Activated naive CD4-positive, alpha-beta T cell treated with anti-CD3 and anti-CD28 coated beads for 36 hours (primary cell): ENCODE measurements at places on chromosomes 4 and X. TPM values are rescaled to one million over a fixed set of nuclear protein-coding genes. Genes with fewer than 3 reads are reported as not detected.

DNA sequence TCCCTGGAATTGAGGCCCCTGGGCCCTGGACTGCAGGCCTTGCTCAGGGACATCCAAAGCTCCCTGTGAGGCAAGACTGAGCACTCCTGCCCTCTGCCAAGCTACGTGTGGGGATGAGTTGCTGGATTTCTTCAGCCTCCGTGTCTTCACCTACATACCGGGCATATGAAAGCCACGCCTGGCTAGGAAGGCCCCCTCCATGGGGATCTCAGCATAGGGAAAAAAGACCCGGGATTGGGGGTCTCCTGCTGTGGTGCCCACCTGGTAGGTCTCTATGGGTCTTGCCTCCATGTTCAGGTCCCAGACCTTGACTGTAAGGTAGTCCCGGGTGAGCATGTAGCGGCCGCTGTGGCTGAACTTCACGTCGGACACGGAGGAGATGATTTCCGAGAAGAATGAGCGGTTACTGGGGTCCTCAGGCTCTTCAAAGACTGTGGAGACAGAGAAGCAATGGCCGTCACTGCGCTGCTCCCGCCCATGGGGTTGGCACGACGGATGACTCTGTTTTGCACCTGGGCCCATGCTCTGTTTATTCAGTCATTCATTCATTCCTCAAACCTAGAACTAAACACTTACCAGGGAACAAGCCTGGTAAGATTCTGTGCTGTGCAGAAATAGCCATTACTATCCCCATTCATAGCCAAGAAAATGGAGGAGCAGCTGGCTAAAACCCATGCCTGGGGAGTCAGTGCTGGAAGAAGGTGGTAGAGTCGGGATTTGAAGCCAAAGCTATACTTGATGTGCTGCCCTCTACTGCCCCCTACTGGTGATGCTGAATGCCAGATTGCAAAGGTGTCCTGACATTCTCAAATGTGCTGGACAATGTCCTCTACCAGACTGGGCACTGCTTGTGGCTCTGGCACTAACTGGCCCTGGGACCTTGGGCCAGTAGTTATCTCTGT is 63.9 kb downstream of the WFS1 start:
- peak; percentile 43 for DNase-seq

- no peak for DNase-seq
Observed at GRCh38 chr4:4248885-4249203, 821 bp upstream of the TMEM128 start.

- no peak for DNase-seq
Observed at GRCh38 chr4:13202701-13203100, 281.4 kb downstream of the RAB28 start.

DNA sequence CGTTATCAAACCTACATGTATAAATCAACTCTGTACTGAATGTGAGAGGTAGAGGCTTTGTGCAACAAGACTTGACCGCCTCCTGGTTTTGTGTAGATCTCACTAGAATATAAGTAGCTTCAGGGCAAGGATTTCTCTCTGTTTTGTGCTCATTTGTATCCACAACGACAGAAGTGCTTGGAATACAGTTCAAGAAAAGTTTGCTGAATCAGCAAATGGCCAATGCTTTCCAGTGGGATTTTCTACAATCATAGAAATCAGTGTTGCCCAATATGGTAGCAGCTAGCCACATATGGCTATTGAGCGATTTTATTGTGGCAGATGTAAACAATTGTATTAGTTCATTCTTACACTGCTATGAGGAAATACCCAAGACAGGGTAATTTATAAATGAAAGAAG is 127.4 kb downstream of the VCX3A start:
- DNase-seq = no peak

GRCh38 chr4:37452952-37453280 is 208.4 kb downstream of the NWD2 start:
- DNase-seq = peak; percentile 80

GRCh38 chr4:130563185-130563888 is 1467.4 kb downstream of the C4orf33 start:
- no peak for DNase-seq

DNA sequence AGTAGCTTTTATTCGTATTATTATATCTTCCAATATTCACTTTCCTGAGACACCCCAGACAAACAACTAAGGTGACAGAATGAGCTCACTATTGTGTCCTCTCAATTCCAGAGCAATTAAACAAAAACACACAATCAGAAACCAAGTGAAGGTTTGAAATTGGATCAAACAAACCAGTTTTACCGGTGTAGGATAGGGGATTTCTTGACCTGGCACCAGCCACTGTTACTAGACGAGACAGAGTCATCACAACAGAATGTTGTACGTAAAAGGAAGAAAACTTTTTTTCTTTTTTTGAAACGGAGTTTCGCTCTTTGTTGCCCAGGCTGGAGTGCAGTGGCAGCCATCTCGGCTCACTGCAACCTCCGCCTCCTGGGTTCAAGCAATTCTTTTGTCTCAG is 43.7 kb downstream of the LDOC1 start:
- no peak for DNase-seq

Gene CEP135
- total RNA-seq = 18.6 TPM

Gene FAM9B
- total RNA-seq = not detected

Gene PRDM5
- total RNA-seq = 0.57 TPM

Gene FBXW7
- 26.7 TPM for total RNA-seq
